ENCODE measurements at places on chromosomes 3 and 15. TPM values are rescaled to one million over a fixed set of nuclear protein-coding genes. Genes with fewer than 3 reads are reported as not detected.

- no peak for DNase-seq
- H3K4me1 ChIP-seq = no peaks in the 10 kb centered on the region
- H3K36me3 ChIP-seq = no peaks in the 10 kb centered on the region
- no peak overlapping the region for H3K27ac ChIP-seq
These were observed 881.4 kb downstream of the DIPK2A start for GRCh38 chr3:144852999-144853398.

DNA sequence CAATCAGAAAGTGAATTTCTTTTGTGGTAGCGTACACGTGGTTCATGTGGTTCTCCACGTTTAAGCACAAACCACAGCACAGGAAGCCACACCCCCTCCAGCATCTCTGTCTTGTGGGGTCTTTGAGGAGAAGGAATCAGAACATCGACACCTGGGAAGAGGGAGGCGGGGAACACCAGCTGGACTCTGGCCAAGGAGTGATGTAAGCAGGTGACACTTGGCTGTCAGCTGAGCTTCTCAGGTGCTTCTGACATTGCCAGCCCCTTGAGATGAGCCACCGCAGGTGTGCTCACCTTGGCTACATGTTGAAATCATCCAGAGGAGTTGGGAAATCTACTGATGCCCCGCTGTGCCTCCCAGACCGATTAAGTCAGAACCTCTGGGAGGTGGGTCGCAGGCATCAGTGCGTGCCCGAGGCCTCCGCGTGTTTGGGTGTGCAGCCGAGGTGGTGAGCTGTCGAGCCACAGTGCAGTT is 85.0 kb downstream of the FAM81A start:
- no peaks in the 10 kb centered on the region for H3K36me3 ChIP-seq
- H3K4me1 ChIP-seq = peaks cover 26% of the 10 kb centered on the region
- peak; percentile 76 for DNase-seq
- H3K27me3 ChIP-seq = no peaks in the 10 kb centered on the region
- no peak overlapping the region for H3K27ac ChIP-seq

DNA sequence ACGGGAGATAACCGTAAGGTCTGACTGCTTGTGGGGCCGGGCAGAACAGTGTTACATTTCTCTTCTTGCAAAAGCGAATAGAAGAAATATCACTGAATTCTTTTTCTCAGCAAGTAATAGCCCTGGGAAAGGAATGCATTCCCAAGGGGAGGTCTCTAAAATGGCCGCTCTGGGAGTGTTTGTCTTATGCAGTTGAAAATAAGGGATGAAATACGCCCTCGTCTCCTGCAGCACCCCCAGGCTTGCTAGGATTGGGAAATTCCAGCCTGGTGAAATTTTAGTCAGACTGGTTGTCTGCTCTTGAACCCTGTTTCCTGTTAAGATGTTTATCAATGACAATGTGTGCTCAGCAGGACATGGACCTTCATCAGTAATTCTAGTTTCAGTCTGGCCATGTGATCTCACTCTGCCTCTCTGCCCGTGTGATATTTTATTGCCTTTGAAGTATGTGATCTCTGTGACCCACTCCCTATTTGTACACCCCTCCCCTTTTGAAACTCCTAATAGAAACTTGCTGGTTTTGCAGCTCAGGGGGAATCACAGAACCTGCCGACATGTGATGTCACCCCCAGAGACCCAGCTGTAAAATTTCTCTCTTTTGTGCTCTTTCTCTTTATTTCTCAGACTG is 715.6 kb downstream of the ROBO1 start:
- no peak overlapping the region for H3K4me3 ChIP-seq
- no peaks in the 10 kb centered on the region for H3K4me1 ChIP-seq
- DNase-seq = no peak
- no peaks in the 10 kb centered on the region for H3K36me3 ChIP-seq
- no peak overlapping the region for H3K27ac ChIP-seq
- H3K27me3 ChIP-seq = no peaks in the 10 kb centered on the region

- no peak overlapping the region for H3K27ac ChIP-seq
- no peak overlapping the region for H3K4me3 ChIP-seq
- no peaks in the 10 kb centered on the region for H3K27me3 ChIP-seq
- DNase-seq = no peak
- H3K36me3 ChIP-seq = peaks cover 21% of the 10 kb centered on the region
These were observed 4.3 kb downstream of the PPIB start for GRCh38 chr15:64158363-64159134.

KNG1 gene
- total RNA-seq = not detected

UROC1 gene
- not detected for total RNA-seq

TMC3 gene
- total RNA-seq = not detected
